ENCODE measurements at places on chromosomes 12 and 14.
A peak's percentile ranks its signal among the peaks of the same experiment; 100 is the strongest.

GRCh38 chr12:132123970-132124765, 20.0 kb downstream of the DDX51 start:
- no peak for DNase-seq

DNA sequence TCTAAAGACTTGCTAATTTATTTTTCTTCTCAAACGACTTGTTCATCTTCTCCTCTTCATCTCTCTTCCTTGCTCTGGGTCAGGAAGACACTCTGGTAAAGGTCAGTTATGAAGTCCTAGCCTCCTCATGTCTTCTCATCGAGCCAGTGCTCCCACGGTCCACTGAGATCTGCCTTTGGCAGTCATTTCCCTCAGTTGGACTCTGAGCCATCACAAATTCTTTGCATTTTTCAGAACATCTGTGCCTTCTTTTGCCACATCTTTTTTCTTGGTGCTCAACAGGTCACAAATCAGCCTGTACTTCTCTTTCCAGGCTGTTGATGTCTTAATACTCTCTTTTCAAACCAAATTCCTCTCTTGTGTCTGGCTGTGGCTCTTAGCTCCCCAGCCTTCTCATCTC, 49.7 kb downstream of the IGF1 start:
- DNase-seq = no peak

- no peak for DNase-seq
Measured at GRCh38 chr14:60684203-60684602, 34.9 kb upstream of the SIX1 start.

- no peak for DNase-seq
Measured at GRCh38 chr12:3928538-3929184, 55.5 kb upstream of the PARP11 start.

- DNase-seq = no peak
Measured at GRCh38 chr12:113064395-113065125, 8.0 kb downstream of the DTX1 start.

DNA sequence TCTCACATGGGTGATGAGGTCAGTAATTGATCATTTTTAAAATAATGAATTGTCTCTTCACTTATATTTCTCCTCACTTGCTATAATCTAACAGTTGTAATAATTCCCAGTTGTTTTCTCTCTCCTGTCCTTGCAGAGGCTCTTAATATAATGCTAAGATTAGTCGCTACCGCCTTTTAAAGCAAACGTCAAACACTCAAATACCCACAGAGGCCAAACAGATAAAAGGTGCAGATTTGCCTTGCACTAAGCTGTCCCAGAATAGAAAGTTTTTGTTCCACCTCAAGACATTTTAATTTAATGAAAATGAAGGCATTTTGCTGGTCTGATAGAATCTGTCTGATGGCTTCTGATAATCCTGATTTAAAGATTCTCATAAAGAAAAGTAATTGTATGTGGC, 159.0 kb downstream of the KICS2 start:
- DNase-seq = no peak

DNA sequence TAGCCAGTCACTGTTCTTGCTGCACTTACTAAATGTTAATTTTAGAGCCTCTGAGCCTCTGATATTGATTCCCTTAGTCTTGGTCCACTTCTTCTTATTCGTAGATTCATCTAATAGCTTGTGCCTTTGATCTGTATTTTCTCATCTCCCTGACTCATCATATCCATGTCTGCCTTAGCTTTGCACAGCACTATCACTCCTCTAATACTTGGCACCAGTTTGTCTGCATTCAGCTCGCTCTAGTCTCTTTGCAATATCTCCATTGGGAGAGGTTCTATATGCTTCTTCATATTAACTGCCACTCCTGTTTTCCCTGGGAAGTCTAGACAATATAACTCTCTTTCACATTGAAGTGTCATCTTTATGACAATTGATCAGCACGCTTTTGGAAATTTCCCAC, 68.5 kb upstream of the CSRP2 start:
- no peak for DNase-seq

- no peak for DNase-seq
Measured at GRCh38 chr14:31530136-31530535, 31.1 kb upstream of the NUBPL start.

GRCh38 chr12:27960821-27961220, 11.7 kb downstream of the PTHLH start:
- no peak for DNase-seq

- no peak for DNase-seq
Measured at GRCh38 chr12:27480016-27480415, 33.5 kb downstream of the SMCO2 start.

- DNase-seq = peak; percentile 41
Measured at GRCh38 chr12:48903982-48904411, 21.3 kb downstream of the FKBP11 start.

GRCh38 chr12:20946732-20947131, 136.2 kb downstream of the SLCO1B3 start:
- no peak for DNase-seq

DNA sequence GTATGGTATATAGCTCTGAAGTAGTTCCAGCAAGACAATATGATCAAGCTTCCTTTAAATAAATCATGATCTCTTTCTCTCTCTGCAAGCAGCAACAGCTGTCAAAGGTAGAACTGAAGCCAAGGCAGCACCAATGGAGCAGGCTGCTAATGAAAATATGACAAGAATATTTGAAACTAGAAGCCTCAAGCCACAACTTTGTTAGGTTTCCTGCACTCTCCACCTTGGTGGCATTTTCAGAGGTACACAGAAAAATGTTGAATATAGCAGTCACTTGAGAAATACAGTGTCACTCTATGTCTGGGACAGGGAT, 43.8 kb upstream of the PSMA6 start:
- DNase-seq = no peak

GRCh38 chr12:66405395-66405794, 103.1 kb downstream of the HELB start:
- no peak for DNase-seq

DNA sequence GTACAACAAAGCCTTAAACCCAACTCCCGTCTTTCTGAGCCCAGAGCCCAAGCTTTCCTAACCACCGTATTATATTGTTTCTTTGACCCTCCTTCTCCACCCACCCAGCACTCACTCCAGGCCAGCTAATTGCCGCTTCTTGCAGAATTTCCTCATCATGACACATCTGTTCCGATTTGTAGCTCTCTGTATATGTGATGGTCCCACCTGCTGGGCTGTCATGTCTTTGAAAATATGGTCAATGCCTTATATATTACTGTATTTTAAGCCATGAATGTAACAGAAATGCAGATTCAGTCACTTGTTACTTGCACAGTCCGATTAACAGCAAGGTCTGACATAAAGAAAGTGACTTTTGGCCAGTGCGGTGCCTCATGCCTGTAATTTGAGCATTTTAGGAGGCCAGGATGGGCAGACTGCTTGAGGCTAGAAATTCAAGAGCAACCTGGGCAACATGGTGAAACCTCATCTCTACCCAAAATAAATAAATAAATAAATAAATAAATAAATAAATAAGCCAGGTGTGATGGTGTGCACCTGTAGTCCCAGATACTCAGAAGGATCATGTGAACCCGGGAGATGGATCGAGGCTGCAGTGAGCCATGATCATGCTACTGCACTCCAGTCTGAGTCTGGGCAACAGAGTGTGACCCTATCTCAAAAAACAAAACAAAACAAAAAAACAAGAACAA, 359.8 kb downstream of the ATP23 start:
- no peak for DNase-seq

GRCh38 chr12:89157413-89157812, 194.9 kb downstream of the DUSP6 start:
- no peak for DNase-seq

GRCh38 chr12:88505696-88506095, 74.6 kb downstream of the KITLG start:
- DNase-seq = no peak

- no peak for DNase-seq
Measured at GRCh38 chr12:32312049-32312670, 87.2 kb upstream of the FGD4 start.

- DNase-seq = no peak
Measured at GRCh38 chr12:49791700-49792099, 36.5 kb downstream of the NCKAP5L start.

DNA sequence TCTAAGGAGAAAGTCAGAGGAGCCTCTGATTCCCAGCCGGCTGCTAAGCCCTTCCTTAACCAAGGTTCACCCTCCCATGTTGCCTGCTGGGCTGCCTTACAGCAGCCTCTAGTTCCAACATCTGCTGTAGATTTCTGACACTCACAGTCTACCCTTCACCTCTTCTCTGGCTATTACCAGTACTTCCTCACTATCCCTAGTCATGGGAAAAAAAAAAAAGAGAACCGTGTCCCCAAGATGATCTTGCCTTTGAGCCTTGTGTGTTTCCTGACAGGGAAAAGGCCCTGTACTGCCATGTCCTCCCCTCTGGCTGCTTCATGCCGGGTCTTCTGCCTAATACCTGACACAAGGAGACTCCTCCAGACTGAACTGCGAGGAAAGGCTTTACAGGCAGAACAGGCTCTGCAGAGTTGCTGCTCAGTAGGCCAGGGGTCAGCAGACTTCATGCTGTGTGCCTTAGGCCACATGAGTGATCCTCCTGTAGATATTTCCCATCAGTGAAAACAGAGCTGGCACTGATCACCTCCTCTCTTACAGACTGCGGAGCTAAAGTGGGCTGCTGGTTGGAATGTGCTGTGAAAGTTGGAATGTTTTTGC, 46.8 kb downstream of the PRKCH start:
- no peak for DNase-seq

DNA sequence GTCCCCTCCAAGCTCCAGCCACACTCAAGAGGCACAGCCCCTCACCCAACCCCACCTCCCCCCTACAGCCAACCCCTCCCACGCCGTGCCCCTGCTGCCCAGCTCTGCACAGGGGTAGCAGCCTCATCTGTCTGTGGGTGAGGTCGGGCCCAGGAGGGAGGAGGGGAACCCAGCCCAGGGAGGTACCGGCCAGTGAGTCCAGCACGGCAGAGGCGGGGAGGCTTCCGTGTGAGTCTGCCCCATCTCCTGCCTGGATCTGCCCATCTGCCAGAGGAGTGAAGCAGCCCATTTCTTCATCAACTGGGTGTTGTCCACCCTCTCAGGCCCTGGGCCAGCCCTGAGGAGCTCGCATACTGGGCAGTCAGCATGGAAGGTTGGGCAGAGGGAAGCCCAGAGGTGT, 54.2 kb downstream of the CCNK start:
- DNase-seq = no peak

DNA sequence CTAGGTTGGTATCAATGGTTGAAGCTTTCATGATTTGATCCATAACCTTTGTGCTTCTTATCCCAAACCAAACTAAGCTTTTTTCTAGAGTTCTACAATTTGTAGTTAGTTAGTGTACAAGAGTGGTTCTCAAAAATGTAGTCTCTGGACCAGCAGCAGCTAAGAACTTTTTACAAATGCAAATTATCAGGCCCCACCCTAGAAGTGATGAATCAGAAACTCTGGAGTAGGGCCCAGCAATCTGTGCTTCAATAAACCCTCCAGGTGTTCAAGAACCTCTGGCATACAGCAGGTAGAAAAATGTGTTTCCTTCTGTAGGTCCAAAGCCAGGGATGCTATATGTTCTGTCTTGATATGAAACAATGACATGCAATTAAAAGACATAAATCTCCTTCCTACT, 26.1 kb upstream of the ACTR6 start:
- no peak for DNase-seq

DNA sequence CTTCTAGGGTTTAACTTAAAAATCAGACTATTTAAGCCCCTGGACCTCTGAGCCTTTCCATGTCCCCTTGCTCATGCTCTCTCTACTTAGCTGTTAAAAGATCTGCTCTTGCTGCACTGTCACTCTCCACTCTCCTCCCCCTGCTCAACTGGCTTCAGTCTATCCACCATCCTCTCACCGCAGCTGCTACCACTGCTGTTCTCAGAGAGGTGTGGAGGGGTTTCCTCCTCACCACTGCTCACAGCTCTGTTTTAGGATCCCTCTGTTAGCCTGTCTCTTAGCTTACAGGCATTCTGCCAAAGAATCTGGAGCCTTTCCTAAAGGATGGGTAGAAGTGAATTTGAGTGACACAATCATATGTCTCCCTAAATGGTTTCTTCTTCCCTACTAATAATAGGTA, 43.7 kb upstream of the ATP2B1 start:
- DNase-seq = no peak

DNA sequence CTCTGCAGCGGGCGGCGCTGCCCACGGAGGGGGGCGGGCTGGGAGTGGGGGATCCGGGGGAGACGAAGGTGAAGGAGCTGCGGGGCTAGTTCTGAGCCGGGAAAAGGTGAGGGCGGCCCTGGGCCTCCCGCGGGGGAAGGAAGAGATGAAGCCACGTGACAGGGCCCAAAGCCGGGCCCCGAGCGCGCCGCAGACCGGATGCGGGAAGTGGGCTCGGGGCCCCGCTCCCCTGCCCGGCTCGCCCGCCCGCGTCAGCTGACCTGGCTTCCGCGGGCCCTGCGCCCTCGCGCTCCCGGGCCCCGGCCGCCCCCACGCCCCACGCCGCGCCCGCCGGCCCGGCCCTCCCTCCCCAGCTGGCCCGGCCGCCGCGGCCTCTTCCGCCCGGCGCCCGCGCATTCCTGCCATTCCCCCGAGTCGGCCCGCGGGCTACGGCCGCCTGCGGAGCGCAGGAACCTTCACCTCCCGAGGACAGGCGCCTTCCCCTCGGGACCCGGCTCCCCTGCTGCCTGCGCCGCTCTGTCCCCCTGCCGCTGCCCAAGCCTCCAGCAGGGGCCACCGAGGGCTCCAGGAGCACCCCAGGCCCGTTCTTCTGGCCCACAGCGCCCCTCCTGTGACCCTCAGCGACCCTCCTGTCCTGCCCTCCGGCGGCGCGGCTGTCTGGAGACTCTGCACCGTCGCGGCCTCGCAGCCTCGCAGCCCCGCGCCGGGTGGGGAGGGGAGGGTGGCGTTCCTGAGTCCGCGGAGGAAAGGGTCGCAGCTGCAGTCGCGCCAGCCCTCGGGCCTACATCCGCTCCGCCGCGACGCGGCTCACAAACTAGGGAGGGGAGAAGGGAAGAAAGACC, 20.4 kb downstream of the NINJ2 start:
- DNase-seq = peak; percentile 49

DNA sequence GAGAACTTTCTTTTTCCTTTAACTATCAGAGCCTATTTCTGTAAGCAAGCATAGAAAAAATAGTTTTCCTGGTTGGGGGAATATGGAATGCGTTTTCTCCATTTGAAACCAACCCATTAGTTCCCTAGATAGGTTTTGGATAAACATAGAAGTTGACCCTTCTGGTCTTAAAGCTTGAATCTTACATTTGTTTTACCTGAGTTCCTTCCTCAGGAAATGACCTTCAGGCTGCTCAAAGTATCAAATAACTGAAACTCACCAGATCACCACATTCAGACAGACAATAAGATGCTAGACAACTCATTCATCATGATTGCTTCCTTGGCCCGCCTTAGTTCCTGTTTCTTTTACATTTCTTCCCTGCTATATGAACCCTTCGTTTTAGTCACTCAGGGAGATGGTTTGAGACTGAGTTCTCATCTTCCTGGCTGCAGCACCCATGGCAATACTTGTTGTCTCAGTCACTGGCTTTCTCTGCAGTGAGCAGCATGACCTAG, 52.2 kb downstream of the LRP6 start:
- DNase-seq = no peak
